Small intestine (tissue), 16 donors: ENCODE measurements at places on chromosomes 11 and 22.

DNA sequence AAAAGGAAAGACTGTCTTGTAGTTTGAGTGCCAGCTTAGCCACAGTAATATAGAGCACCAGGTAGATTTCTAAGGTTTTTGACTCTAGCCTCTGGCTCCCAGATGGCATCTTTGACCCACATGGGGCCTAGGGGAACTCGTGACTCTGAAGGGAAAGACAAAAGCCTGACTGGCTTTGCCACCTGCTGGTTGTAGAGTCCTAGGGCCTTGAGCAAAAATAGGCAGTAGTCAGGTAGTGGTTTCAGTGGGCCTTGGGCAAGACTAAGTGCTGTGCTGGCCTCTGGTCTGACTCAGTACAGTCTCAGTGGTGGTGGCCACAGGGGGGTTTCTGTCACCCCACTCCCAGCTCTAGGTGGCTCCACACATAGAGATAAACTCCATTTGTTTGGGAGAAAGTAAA is 349.4 kb downstream of the FAM181B start:
- no peak overlapping the region for H3K4me3 ChIP-seq
- no peaks in the 10 kb centered on the region for H3K27me3 ChIP-seq
- H3K4me1 ChIP-seq, result no peaks in the 10 kb centered on the region

GRCh38 chr11:124716591-124716990 is 23.2 kb upstream of the NRGN start:
- H3K27ac ChIP-seq, result no peak overlapping the region
- no peak for DNase-seq
- no peak overlapping the region for H3K4me3 ChIP-seq
- no peaks in the 10 kb centered on the region for H3K36me3 ChIP-seq
- H3K27me3 ChIP-seq, result peaks cover 12% of the 10 kb centered on the region
- no peaks in the 10 kb centered on the region for H3K4me1 ChIP-seq

GRCh38 chr11:47393163-47394049 is 15.0 kb upstream of the SLC39A13 start:
- H3K36me3 ChIP-seq, result no peaks in the 10 kb centered on the region
- no peak overlapping the region for H3K4me3 ChIP-seq
- peak overlapping the region; percentile 78 for H3K27ac ChIP-seq
- H3K4me1 ChIP-seq, result no peaks in the 10 kb centered on the region
- DNase-seq, result no peak

GRCh38 chr11:71947498-71947897 is 18.7 kb downstream of the RNF121 start:
- peaks cover 6% of the 10 kb centered on the region for H3K4me1 ChIP-seq
- H3K4me3 ChIP-seq, result no peak overlapping the region
- no peaks in the 10 kb centered on the region for H3K36me3 ChIP-seq
- DNase-seq, result peak; percentile 87
- H3K27ac ChIP-seq, result peak overlapping the region; percentile 77
- H3K27me3 ChIP-seq, result no peaks in the 10 kb centered on the region

DNA sequence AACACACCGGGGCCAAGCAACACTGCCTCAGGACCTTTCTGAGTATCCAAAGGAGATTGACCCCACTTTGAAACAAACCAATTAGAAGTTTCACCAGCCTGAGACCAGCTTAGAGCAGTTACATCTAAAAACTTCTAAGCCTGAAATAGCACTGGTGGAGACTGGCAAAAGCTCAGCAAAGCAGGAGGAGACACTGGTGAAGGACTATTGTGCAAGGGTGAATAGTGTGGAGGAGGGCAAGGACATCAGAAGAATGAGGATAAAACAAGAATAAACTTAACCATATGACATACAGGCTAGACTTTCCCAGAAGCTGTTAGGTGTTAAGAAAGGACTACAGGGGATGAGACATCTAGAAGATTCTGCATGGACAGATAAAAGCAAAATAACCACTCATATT is 152.4 kb downstream of the FCHSD2 start:
- no peak for DNase-seq
- no peaks in the 10 kb centered on the region for H3K27me3 ChIP-seq
- H3K4me3 ChIP-seq, result no peak overlapping the region
- H3K36me3 ChIP-seq, result no peaks in the 10 kb centered on the region
